Stimulated activated CD8-positive, alpha-beta memory T cell treated with anti-CD3 and anti-CD28 coated beads, Interleukin-4, amount 100 ng/mL, for 1 hour (primary cell): ENCODE measurements at places on chromosomes 3 and 15.

GRCh38 chr15:62454567-62455172 is 289.6 kb upstream of the C2CD4B start:
- DNase-seq: no peak

DNA sequence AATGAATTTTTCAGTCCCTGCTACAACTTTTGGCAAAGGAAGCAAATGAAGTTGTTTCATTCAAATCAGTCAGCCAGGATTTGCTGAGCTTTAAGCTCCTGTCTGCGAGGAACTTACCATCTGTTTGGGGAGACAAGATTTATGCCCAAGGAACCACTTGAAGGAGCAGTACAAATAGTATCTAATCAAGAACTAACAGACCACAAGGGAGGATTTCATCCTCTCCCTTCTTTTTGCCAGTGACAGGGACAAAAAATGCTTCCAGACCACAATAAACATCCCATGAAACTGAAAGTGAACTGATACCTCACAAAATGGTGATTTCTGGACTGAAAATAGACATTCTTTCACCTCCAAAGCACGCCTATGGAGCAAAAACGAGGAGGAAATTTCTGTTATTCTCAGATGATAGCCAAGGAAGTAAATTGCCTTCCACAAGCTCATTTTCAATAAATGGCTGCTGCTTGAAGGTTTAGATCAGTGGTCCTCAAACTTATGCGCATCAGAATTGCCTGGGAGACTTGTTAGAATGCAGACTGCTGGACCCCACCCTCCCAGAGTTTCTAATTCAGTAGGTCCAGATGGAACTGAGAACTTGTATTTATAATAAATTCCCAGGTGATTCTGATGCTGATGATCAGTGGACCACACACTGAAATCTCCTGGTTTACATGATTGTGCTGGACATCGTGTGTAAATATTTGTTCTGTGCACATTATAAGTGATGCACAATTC is 202.4 kb upstream of the GADL1 start:
- DNase-seq: no peak

GRCh38 chr3:184637705-184638104 is 74.2 kb downstream of the MAGEF1 start:
- DNase-seq: no peak

DNA sequence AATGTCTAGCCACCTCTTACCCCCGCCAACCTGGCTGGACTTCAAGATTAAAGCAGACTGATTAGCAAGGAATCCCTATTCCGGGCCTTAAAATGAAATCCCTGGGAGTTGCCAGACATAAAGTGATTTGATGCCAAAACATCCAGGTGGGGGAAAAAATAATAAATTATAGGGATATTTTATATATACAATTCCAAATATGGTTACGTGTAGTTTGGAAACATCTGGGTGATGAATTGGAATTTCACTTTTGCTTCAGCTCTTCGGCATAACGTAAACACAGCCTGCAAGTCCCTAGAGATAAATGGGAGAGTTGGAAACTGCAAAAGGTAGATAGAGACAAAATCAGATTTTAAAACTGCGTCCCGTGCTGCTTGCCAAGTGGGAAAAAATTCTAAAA is 545.5 kb upstream of the MDFIC2 start:
- DNase-seq: no peak

- no peak for DNase-seq
Observed at GRCh38 chr3:124985349-124985748, 50.8 kb upstream of the MUC13 start.

GRCh38 chr15:51739061-51739712 is 1.7 kb upstream of the LYSMD2 start:
- DNase-seq: no peak

- DNase-seq: no peak
Observed at GRCh38 chr3:110973263-110973895, 98.2 kb upstream of the NECTIN3 start.

DNA sequence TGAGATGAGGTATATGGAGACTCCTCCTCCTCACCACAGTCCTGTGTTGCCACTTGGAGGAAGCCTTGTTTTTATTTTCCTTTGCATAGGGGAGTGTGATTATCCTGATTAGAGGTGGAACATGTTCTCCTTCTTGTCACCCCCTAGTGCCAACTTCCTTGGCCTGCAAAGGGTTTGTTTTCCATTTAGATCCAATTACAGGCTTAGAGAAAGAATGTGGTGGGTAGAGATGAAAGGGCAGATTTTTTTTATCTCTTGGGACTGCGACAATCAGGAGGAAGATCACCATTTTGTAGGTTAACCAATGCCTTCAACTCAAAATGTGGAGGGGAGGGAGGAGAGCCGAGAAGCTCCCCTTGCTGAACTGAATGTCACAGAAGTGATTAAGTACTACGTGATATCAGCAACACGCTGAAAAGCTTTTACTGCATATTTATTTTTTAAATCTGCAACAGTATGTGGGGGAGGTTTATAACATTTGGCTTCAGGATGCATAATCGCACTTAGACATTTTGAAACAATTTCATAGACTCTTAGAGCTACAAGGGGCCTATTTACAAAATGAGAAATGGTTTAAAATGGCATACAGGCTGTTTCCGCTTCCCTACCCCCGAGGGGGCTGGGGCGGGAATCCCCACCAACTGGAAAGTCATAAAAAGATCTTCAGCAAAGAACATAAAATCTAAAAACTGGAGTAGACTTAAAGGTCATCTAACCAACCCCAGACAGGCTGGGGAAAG is 2.4 kb downstream of the LMCD1 start:
- DNase-seq: no peak

GRCh38 chr3:156826144-156826895 is at the start of gene LEKR1:
Gene LEKR1, plus strand, starts transcription at chr3:156826353. Its CDS starts 2,977 bp downstream, at chr3:156829330.
- peak; percentile 29 for DNase-seq

- DNase-seq: no peak
Observed at GRCh38 chr3:106144030-106144429, 275.2 kb upstream of the CBLB start.

GRCh38 chr3:96631050-96631449 is 183.3 kb upstream of the EPHA6 start:
- DNase-seq: no peak

DNA sequence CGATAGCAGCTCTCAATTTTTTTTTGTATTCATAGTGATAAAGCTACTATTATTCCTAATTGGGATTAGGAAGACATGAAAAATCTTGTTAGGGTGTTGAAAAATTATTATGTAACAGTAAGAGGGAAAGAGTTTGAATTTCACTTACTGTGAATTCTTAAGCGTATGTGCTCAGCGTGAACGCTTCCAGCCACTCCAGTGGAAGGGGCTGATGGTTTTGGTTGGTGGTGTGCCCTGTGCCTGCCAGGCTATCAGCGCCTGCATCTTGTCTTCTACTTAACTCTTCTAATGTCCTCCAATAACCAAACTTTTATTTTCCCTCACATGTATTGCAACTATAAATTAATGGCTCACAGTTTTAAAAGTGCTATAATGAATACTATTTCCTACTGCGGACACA is 22.5 kb downstream of the CDIN1 start:
- DNase-seq: no peak

DNA sequence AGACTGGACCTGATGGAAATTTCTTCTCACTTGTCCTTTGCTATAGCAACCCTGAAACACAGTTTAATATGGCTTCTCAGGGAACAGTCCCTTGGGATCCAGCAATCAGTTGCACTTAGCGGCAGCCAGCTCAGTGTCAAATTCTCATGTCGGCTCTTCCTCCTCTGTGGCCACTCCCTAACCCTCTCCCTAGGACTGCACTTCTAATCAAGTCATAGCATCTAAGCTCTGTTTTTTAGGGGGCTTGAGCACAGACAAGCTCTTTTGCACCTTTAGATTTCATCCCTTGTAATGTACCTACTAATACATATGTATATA is 250.5 kb upstream of the TLE3 start:
- no peak for DNase-seq

DNA sequence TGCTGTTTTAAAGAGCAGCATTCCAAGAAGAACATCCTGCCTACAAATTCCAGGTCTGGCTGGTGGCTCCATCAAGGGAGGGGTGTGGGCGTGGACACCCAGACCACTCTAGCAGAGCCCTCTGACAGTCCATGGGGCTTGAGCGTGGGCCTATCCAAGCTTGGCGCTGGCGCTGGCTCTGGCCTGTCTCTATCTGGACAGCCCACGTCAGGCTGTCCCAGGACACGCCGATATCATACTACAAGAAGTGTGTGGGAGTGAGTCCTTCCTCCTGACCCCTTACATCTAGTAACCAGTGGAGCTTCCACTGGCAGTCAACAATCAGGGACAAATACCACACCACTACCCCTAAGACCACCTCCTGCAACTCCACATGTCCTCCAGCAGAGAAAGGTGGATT is 17.1 kb upstream of the DUSP7 start:
- no peak for DNase-seq

- DNase-seq: no peak
Observed at GRCh38 chr15:48644467-48644826, 1.1 kb downstream of the FBN1 start.

- no peak for DNase-seq
Observed at GRCh38 chr3:116033516-116033915, 410.2 kb downstream of the GAP43 start.

- DNase-seq: no peak
Observed at GRCh38 chr3:73781541-73781940, 156.8 kb upstream of the PDZRN3 start.

DNA sequence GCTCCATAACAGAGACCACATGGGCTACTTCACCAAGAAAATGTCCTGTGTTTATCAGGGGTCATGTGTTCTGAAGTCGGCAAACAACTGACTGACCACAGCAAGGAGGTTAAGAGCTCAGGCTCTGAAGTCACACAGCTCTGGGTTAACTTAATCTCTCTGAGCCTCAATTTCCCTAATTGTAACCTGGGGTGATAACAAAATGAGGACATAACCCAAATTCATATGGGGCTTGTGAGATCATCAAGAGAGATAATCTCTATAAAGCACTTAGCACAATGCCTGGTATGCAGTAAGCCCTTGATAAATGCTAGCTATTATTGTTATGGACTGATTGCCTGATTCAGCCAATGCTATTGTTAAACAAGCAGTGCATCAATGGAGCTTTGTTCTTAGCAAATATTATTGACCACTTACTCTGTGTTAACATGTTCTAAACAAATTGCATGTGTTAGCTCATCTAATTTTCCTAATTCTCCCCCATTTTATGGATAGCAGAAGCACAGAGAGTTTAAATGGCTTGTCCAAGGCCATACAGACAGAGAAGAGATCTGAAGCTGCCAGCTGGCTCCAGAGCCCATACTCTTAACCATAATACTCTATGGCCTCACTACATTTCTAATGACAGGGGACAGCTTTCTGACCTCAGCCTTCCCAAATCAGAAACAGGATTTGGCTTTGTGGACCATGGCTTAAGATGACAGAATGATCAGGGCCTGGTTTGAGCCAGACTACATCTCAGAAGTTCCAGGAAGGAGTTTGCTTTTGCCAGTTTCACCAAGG is 78.3 kb downstream of the SHQ1 start:
- no peak for DNase-seq

DNA sequence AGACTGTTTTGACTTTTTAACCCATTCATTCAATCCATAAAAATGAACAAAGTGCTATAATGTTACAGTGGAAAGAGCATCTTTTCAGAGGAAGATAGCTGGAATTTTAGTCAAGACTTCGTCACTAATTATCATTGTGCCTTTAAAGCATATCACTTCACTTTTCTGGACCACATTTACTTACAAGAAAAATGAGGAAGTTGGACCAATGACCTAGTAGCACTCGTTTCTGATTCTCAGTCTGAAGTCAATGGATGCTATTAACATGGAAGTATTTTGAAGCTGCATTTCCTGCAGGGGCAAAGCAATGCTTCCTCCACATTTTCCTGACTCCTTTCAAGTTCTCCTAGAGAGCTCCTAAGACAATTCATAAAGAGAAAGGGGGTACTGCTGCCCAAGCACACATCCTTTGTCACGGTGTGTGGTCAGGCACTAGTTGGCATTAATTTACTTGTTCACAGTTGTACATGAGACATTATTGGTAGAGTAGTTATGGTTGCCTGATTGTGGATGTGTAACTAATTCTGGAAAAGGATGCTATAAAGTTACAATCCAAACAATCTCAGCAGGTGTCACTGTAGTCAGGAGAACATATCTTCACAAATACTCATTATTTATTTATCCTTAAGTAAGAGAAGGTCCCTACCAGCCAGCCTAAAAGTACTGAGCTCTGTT is 1049.1 kb downstream of the FHIT start:
- no peak for DNase-seq

- DNase-seq: no peak
Observed at GRCh38 chr3:120445654-120446053, 5.1 kb downstream of the FSTL1 start.

DNA sequence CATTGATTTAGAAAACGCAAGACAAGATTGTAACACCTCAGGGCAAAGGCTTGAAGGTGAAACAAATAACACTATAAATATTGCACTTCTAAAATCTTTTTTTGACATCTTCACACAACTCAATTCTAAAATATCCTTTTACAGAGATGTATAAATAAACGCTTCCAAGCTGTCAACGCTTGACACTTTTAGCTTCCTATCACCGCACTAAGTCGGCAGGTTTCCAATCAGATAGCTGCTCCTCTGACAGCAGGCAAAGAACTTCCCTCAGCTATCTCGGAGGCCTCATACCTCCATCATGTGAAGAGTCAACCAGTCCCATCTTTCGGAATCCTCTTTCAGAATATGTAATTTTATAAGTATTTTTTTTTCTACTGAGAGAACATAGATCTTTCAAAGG is 71.0 kb downstream of the PCOLCE2 start:
- no peak for DNase-seq

DNA sequence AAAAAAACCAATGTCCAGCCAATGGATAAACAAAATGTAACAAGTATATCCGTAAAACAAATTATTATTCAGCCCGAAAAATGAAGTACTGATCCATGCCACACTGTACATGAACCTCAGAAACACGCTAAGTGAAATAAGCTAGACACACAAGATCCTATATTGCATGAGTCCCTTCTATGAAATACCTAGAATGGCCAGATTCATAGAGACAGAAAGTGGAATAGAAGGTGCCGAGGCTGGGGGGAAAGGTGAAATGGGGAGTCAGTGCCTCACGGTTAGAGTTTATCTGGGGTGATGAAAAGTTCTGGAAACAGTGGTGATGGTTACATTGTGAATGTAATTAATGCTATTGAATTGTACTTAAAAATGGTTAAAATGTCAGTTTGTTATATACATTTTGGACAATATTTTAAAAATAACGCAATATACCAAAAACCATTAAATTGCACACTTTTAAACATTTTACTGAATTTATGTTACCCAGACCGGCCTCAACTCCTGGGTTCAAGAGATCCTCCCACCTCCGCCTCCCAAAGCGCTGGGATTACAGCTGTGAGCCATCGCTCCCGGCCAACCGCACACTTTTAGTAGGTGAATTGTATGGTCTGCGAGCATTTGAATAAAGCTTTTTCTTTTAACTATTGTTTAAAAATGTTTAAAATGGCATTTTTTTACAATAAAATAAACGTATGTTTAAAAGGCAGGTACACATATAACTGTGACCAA is 2.1 kb downstream of the RNF168 start:
- no peak for DNase-seq

GRCh38 chr3:128285967-128286321 is 132.7 kb downstream of the EEFSEC start:
- DNase-seq: no peak

DNA sequence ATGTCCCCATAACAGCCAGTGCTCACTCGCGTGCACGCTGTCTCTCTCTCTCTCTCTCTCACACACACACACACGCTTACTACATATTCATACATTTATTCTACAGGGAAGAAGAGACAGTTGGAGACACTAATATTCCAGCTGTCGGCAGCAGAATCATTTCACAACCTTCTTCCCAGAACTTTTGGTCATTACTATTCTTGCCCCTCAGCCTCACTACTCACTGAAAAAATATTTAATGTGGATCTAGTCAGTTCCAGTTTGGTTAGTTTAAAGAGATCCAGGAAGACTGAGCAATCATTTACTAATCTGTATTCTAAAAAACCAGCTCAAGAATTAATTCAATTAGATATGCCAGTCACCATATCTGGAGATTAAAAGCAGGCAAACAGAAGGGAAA is 394.9 kb downstream of the PTPRG start:
- DNase-seq: no peak
